ENCODE measurements at places on chromosomes 13 and 19. TPM values are rescaled to one million over a fixed set of nuclear protein-coding genes. Genes with fewer than 3 reads are reported as not detected.
A peak's percentile ranks its signal among the peaks of the same experiment; 100 is the strongest.

- no peaks in the 10 kb centered on the region for H3K4me1 ChIP-seq
- no peak for DNase-seq
- H3K27me3 ChIP-seq, result peaks cover 24% of the 10 kb centered on the region
- H3K27ac ChIP-seq, result no peak overlapping the region
Measured at GRCh38 chr13:106911020-106911419, 343.1 kb upstream of the ARGLU1 start.

DNA sequence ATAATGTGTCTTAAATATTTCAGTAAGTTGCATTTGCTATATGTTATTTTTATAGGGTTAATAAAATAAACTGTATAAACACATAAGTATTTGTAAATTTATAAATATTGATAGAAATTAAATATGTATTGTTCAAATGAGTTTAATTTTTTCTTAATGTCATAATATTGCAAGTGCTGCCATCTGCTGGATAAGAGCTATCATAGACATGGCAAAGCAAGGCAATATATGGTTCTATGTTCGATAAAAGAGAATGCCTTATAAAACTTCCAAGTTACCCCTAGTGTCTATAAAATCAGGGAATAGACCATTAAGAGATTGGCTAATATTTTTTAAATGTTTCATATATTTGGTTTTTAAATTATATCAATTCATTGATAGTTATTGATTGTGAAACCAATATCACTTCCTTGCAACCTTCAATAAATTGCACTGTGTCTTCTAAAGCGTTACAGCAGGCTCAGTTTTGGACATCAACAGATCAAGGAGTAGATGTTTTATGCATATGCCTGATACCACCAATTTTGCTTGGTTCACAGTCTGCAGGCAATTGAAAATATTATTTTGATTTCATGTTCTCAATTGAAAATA, 29.0 kb upstream of the SLITRK6 start:
- peaks cover 8% of the 10 kb centered on the region for H3K4me1 ChIP-seq
- H3K27ac ChIP-seq, result no peak overlapping the region
- H3K4me3 ChIP-seq, result no peak overlapping the region
- peaks cover 10% of the 10 kb centered on the region for H3K27me3 ChIP-seq
- no peak for DNase-seq
- no peaks in the 10 kb centered on the region for H3K36me3 ChIP-seq

The CGB5 gene
- total RNA-seq, result not detected

DNA sequence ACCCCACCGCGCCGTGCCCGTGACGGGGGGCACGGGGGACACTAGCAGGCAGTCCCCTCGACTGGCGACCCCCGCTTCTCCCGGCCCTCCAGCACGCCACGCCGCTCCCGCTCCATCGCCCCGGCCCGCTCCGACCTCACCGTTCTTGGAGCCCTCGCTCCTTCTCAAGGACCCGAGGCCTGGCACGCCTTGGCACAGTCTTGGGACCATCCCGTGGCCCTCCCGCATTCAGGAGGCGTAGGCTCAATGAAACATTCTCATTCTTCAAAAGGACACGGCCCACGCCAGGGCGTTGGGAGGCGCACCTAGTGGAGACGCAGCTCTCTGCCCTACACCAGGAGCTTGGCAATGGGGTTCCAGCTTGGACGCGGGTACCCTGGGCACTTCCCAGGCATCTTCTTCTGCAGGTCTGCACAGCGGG, 473 bp upstream of the CERS1 start:
- no peak for DNase-seq
- peaks cover 3% of the 10 kb centered on the region for H3K4me1 ChIP-seq
- peaks cover 2% of the 10 kb centered on the region for H3K36me3 ChIP-seq

DNA sequence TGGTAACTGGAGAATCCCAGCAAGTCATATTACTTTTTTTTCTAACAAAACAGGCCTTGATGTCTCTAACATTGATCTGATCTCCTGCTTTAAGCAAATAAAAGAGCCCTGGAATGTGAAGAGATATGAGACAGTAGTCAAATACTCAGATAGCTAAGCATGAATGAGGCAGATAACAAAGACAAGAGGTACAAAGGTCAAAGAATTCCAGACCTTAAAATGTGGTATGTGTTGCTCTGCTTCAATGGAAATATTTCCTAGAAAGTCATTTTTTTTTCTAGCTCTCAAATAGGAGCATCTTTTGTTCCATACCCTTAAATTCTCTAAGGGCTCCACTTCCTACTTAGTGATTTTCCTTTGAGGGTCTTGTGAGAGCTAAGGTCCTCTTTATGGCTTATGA, 54.6 kb downstream of the ZNF254 start:
- no peak overlapping the region for H3K4me3 ChIP-seq
- H3K27ac ChIP-seq, result no peak overlapping the region
- H3K4me1 ChIP-seq, result no peaks in the 10 kb centered on the region
- H3K36me3 ChIP-seq, result peaks cover 47% of the 10 kb centered on the region
- no peak for DNase-seq
- H3K27me3 ChIP-seq, result no peaks in the 10 kb centered on the region

- H3K4me3 ChIP-seq, result no peak overlapping the region
- H3K4me1 ChIP-seq, result no peaks in the 10 kb centered on the region
- DNase-seq, result peak; percentile 44
- no peaks in the 10 kb centered on the region for H3K36me3 ChIP-seq
Measured at GRCh38 chr19:29381353-29382203, 144.2 kb upstream of the VSTM2B start.
